Fibroblast of lung (primary cell): ENCODE measurements at places on chromosomes 2 and 18. TPM values are rescaled to one million over a fixed set of nuclear protein-coding genes. Genes with fewer than 3 reads are reported as not detected.

- DNase-seq = no peak
These were observed 1.1 kb upstream of the TAF4B start for GRCh38 chr18:26225022-26225693.

DNA sequence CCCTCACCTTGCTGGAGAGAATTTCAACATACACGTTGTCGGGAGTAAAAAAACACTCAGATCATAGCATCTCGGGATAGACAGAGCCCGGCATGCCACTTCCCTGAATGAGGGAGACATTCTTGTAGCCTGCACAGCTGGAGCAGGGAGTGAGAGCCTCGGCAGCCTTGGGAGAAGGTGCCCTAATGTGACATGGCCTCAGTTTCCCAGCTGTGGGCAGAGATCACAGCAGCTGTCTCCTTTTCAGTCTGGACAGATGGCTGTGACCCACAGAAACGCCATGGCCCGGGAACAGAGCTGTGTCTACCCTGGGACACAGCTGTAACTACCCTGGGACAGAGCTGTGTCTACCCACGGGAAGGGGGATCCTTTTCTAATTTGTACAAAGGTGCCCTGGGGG, 55.9 kb downstream of the HS1BP3 start:
- no peak for DNase-seq

The PLGLB1 gene
- 0.41 and 0.66 TPM in 2 replicates for polyA plus RNA-seq

The BCL11A gene
- polyA plus RNA-seq = 0.09 TPM in 1 of 2 replicates, not detected in the other

DNA sequence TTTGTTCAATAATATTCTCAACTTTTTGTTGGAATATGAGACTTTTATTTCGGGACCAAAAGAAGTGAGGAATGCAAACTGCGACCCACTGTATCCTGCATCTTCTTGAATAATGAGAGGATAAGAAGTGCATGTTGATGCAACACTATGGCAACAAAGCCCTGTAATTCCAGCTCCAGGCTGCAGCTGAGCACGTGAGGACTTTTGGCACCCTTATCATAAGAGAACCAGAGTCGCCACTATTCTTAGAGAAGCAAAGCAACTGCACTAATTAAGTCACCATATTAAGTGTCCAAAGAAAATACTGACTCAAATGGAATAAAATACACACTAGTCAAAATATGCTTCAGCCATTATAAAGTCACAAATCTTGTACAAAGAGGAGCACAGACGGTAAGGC, 65.8 kb downstream of the FAM210A start:
- peak; percentile 69 for DNase-seq

GRCh38 chr18:45660746-45661145, 45.5 kb downstream of the SLC14A2 start:
- no peak for DNase-seq

- peak; percentile 14 for DNase-seq
These were observed 146.5 kb upstream of the ARL4C start for GRCh38 chr2:234643407-234643806.

The MYO5B gene
- polyA plus RNA-seq = 0.06 and 0.24 TPM in 2 replicates

- peak; percentile 81 for DNase-seq
These were observed 113.7 kb downstream of the SPOPL start for GRCh38 chr2:138615257-138615656.

DNA sequence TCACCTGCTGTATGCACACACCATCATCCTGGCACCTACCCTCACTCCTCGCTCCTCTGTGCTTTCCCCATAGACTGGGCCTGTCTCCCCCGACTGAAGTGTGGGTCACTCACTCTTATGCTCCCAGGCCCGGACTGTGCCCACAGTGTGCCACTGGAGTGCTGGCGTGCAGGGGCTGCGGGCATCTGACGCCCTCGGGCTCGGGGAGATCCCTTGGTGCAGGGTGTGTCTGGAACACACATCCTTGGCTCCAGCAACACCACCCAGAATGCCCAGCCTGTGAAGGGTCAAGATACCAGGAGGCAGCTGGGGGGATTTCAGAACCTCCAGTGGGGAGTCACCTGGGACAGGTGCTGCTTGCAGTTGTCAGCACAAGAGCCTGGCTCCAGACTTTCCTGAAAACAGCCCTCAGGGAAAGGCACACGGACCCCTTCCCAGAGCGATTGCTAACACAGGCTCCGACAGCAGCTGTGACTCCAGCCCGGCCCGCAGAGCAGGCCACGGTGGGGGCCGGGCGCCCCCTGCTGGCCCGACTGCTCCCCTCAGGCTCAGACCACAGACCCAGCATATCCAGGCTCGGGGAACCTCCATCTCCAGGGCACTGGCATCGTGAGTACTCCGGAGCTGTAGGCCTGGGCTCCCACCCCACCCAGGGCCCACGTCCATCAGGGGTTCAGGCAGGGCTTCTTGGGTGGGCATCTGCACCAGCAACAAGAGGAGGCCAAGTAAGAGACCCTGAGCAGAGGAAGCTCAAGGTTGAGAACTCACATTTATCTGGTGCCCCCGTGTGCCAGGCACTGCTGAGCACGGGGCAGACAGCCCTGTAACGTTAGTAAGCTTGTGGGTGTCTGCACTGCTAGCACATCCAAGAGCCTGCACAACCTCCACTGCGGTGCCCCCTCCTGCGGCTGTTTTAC, 8.6 kb downstream of the HS1BP3 start:
- DNase-seq = peak; percentile 61

- DNase-seq = no peak
These were observed 3.2 kb downstream of the CRACDL start for GRCh38 chr2:98932778-98933343.

The G6PC2 gene
- polyA plus RNA-seq = not detected in 2 replicates

- DNase-seq = no peak
These were observed 94.5 kb upstream of the HS6ST1 start for GRCh38 chr2:128413014-128413717.
